ENCODE measurements at places on chromosomes 1 and 21.

GRCh38 chr1:48627486-48627885 lies 149.2 kb downstream of the BEND5 start:
- no peak for DNase-seq

- DNase-seq, result peak; percentile 73
Measured at GRCh38 chr21:41821081-41821755, 54.4 kb upstream of the RIPK4 start.

- DNase-seq, result no peak
Measured at GRCh38 chr1:15851210-15852035, 3.9 kb downstream of the SPEN start.

GRCh38 chr1:212760126-212760823 lies 31.3 kb downstream of the NSL1 start:
- no peak for DNase-seq

DNA sequence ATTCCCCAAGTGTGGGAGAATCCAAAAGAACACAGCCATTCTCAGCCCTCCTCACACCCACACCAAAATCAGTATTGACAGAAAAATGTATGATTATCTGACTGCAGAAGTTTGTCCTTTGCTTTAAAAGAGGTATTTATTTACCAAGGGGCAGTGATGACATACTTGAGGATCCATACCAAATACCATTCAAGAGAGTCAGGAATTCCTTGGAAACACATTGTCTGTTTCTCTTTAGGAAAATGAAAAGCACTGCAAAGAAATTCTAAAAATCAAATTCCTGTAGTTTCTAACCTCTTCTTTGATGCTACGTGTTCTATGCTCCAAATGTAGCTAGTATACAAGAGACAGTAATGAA lies 509.6 kb upstream of the CXADR start:
- no peak for DNase-seq

DNA sequence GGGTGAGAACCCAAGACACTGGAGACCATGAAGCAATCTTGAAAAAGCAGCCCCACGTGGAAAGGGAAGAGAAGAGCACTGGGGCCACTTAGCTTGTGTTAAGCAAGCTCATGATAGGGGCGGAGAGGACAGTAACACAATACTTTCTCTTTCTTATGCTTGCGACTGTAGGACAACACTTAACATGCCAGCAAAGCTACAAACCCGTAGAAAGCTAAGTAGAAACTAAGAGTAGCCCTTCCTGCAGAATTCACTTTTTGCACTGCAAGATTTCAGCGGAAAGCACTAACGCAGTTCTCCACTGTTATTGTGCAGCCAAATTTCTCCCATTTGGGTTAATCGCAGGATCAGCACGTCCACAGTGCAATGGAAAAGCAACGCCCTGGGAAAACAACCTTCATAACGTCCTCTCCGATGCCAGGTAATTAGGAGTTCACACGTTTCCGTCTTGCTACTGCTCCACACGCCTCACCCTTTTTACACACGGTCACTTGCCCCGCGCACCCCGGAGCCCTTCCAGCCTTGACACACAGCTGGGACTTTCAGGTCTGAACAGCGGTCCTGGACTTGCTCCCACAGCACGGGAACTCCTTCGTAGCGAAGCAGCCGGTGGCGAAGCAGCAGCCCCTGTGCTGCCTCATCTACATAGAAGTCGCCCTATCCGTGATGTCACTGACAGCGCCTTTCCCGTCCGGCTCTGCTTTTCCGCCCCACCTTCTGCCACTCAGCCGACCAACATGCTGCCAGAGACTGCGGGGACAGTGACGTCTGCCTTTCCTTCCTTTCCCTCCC lies 148.6 kb downstream of the PPIAL4G start:
- DNase-seq, result peak; percentile 85

- DNase-seq, result peak; percentile 61
Measured at GRCh38 chr1:29281571-29281970, 45.2 kb downstream of the PTPRU start.

DNA sequence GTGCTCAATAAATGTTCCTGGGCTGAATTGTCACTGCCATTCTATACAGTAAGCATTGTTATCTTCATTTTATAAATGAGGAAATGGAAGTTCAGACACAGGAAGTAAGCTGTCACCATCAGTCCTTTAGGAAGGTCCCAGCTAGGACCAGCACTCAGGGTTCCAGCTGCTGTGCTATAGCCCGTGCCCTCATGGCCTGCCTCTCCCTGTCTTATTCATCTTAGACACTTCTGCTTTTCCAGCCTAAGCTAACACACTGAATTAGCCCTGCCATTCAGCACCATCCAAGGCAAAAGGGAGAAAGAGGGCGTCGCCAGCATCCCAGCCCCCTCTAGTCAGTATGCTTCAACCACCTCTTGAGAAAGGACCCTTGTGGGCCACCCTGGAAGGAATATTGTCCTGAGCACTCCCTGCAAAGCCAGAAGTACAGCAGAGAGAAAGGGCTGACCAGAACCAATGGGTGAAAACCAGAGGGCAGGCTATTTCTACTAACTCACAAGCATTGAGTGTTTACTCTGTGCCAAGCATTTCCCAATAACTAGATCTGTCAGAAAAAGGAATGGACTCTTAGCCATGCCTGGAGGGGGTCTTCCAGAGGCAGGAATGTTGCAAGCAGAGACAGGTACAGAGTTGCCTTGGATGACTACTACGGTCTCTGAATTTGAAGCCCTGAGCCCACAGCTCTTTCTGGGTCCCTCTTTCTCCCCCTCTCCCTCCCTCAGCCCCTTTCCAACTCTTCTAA lies 77.9 kb upstream of the NFIA start:
- no peak for DNase-seq

- no peak for DNase-seq
Measured at GRCh38 chr1:220788900-220789299, 2.2 kb downstream of the MTARC1 start.

DNA sequence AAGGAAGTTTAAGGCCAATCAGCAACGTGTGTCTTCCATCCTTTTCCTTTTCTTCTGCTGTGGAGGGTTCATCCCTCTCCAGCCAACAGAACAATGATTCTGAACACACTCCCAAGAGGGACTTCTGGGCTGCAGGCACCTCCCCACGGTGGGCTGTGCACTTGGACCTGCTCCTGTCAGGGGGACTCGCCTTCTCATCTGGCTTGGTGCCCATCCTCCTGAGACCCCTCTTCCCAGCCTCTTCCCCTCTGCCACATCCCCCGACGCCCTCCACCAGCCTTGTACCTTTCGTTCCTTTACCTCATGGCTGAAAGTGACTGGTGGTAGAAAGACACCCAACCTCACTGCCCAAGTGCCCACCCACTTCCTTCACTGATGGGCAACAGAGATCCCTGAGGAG lies 26.0 kb upstream of the SLAMF9 start:
- no peak for DNase-seq

- DNase-seq, result no peak
Measured at GRCh38 chr1:211196880-211197279, 62.3 kb upstream of the RCOR3 start.

DNA sequence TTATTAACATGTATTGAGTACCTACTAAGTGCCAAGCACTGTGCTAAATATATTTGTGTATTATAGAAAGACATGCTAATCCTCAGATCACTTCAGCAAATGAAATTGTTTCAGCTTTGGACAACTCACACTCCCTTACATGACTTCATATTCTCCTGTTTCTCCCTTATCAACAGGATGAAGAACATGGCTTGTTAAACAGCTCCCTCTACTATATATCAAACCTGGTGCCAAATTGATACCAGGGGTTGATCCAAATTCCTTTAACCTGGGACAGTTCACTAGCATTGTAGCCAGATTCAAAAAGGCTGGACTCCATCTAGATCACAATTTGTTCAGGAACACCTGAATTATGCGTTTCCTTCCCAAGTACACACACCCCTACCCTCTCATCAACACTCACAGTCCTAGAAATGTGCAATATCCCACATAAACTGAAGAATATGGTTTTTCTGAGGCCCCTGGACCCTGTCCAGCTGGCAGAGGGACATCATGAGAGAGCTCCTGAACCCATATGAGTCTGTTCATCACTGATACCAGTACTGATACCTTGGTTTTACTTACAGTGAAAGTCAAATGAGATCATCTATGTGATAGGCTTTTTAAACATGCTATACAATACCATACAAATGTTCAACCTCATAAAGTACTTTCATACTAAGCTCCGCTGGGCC lies 47.0 kb upstream of the PALMD start:
- no peak for DNase-seq

- no peak for DNase-seq
Measured at GRCh38 chr1:35220976-35221375, 28.0 kb upstream of the SFPQ start.

DNA sequence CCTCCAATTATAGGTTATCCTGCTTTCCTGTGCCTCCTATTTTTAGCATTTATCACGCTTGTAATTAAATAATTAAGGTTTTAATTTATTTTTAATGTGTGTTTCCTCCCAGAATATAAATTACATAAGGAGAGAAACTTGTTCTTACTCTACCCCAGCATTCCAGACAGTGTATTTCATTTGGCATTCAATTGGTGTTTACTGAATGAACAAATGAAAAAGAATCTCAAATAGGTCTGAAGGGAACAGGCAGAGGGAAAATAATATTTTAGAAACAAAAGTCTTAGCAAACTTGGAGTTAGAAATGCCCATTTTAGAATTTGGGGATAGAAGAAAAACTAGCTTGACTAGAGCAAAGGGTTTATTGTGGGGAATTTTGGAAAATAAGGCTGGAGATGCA lies 9.9 kb upstream of the RSRP1 start:
- DNase-seq, result no peak

DNA sequence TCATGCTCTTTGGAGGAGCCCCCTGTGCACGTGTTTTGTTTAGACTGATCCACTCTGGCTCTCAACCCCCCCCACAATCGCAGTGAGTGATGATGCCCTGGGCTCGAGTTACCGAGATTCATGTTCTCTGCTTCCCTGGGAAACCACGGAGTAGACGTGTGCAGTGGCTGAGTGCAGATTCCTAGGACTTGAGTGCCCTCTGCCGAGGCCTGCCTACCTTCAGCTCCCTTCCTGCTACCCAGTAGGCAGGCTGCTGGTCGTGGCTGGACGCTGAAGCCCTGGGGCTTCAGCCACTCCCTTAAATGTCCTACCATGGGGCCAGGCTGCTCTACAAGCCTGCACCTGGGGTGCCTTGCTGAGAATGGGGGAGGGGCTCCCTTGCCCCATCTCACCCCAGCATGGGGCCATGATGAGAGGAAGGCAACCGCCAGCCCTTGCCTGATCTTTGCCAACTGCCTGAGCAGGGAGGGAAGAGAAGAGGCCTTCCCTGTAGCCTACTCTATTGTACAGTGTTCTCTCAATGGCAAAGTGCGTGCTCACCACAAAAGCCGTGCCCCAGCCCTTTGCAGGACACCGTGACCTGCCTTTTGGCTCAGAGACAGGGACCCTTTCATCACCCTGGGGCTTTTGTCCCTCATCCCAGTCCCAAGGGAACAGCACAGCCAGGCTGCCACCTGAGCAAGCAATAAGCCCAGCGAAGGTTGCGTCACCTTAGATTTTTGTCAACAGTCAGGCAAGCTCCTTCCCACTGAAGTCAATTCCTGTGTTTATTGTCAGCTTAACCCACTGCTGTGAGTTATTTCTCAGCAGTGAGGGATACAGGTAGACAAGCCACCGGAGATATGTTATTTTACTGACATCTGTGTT lies 4.1 kb upstream of the GRIK3 start:
- DNase-seq, result no peak

- no peak for DNase-seq
Measured at GRCh38 chr1:41385398-41386195, 24.4 kb downstream of the FOXO6 start.

DNA sequence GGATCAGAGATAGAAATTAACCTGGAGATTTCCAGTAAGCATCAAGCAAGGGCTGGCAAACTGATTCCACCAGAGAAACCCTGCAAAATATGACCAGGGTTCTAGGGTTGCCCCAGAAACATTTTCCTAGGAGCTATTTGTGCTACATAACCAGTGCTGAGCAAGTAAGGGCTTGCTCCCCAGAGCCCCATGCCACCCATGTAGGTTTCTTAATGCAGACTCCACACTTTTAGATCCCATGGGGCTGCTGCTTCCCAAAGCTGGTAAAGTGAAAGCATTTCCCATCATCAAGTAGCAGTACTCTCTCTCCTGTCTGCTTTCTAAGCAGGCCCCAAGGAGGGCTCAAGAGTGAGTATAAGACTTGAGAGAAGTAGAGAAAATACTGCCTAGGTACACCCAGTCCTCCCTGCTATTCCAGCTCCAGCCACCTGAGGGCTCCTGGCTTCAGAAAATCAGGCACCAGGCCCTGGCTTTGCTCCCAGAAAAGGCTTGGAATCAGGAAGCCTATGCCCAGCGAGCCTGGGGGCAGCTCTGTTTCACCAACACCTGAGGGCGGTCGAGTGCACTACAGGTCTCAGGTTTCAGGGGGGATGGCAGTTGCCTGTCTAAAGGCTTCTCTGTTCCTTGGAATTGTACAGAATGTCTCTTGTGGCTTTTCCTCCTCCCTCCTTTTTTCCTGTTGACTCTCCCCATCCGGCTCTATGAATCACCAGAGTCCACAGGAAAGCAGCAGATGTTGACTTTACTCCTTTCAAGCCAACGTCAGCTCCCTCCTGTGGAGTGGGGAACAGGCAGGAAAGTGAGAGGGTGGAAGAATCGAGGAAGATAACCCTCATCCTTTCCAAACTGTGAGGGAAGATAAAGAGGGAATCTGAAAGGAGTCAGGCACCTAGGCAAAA lies 6.2 kb upstream of the ANKRD35 start:
- peak; percentile 93 for DNase-seq

DNA sequence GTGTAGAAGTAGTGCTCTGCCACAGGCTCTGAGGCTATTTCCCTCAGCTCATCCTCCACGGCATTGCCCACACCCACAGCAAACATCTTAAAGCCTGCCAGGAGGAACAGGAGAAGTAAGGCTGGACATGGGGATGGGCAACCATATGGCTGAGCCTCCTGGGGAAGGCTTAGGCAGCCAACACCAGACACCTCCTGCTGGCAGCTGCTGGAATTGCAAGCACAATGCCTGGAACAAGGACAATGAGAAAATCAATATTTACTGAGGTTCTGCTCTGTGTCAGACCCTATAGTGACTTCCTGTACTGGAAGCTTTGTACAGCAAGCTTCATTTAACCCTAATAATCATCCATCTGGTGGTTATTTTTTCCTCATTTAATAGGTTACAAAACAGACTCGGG lies 8.2 kb downstream of the MATN1 start:
- DNase-seq, result no peak
